ENCODE measurements at places on chromosomes 6 and 20.

DNA sequence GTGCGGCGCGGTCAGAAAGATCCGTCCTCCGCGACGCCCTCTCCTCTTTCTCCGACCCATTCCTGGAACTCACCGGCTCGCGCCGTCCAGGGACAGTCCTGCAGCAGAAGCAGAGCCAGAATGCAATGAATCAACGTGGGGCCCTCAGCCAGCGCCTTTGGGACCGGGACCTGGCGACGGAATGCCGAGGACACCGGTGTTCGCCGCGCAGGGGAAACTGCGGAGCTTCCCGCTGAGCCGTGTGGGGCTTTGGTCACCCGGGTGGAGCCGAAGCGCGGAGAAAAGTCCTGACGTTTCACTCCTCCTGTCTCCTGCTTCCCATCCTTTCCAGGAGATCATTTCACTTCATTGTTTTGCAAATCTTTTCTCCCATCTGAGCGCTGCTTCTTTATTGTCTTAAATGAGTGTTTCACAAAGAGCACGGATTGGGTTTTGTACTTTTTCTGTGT, 26.5 kb downstream of the ULBP1 start:
- DNase-seq: no peak

DNA sequence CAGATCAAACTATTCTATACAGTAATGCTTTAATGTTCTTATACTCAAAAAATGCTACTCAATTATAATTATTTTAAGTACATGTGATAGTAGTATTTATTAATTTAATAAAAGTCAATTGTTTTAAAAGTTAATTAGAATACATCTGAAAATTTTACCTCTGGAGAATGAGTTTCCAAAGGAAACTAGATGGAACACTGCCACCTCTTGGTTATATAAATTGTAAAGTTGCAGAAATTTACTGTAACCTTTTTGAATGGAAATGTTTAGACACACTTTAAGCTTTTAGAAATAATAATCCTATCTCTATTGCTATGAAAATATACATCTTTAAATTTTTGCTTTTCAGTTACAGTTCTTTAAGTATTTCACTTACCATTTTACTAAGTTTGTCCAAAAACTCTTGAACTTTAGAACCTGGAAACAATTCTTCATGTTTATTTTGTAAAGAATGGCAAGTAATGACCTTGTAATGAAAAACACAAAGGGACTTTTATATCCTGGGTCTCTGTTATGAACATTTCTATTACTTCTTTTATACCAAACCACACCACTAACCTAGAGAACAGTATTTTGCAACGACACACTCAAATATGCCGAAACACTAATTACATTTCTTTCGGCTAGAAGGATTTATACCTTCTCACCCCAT, 10.9 kb upstream of the BMP5 start:
- DNase-seq: no peak

- no peak for DNase-seq
Measured at GRCh38 chr20:5172167-5172601, 45.4 kb downstream of the CDS2 start.

DNA sequence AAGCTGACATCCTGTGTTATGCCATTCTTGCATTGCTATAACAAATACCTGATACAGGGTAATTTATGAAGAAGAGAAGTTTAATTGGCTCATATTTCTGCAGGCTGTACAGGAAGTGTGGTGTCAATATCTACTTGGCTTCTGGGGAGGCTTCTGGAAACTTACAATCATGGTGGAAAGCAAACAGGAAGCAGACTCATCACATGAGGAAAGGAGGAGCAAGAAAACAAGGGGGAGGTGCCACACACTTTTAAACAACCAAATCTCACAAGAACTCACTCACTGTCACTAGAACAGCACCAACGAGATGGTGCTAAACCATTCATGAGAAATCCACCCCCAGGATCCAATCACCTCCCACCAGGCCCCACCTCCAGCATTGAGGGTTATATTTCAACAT, 143.1 kb upstream of the GGTLC1 start:
- DNase-seq: no peak

DNA sequence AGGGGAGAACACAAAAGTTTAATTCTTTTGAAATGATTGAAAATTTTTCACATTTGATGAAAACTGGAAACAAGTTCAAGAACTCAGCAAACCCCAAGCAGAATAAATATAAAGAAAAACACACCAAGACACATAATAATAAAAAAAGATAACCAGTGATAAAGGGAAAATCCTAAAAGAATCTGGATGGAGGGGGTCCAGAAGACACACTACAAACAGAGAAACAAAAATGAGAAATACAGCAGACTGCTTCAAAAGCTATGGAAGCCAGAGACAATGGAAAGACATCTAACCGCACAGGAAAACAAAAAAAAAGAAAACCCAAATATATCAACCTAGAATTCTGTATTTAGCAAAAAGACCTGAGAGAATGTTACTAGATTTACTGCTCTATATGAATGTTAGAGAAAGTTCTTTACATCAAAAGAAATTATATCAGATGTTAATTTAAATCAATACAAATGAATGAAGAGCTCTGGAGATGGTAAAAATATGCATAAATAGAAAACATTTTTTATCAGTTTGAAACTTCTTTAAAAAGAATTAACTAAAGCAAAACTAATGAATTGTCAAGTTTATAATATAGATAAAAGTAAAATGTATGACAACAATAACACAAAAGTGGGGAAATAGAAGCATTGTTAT, 310.7 kb upstream of the PREP start:
- DNase-seq: no peak
